Activated CD8-positive, alpha-beta memory T cell treated with anti-CD3 and anti-CD28 coated beads, Interleukin-2, amount 10 ng/mL, durations not matched to agents 7 days and 5 days (primary cell): ENCODE measurements at places on chromosomes 4 and X. TPM values are rescaled to one million over a fixed set of nuclear protein-coding genes. Genes with fewer than 3 reads are reported as not detected.

DNA sequence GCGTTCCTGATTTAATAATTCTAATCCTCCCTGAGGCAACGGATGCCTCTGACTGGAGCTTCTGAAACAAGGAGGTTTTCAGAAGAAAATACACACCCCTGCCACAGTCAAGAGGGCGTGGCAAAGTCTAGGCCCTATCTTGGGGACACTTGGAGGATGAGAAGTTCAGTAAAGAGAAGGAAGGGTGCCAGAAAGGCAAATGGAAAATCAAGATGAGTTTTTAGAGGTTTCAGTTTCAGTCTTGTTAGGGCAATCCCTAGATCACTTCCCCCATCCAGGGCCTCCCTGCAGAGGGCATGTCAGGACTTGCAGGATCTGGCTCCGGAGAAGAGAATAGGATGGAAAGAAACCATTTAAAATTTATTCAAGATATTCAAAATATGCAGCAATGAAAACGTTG lies 28.5 kb upstream of the FGF2 start:
- no peak for DNase-seq

Gene ZNF185
- total RNA-seq, result 0.91 TPM

DNA sequence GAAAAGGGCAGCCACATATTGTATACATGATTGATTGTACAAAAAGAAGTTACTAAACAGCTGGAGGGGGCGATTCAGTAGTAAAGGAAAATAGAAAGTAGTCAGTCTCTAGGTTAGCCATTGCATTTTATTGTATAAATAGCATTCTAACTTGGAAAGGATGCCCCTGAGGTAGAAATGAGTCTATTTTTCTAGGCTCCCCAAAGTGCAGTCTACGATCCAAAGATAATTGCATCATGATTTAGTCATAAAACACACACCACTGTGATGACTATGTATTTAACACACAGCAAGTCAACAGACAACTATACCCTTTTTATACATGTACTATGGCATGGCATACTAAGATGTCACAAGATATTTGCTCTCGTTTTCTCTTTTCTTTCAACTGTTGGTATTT lies 204.9 kb downstream of the APBB2 start:
- DNase-seq, result no peak

DNA sequence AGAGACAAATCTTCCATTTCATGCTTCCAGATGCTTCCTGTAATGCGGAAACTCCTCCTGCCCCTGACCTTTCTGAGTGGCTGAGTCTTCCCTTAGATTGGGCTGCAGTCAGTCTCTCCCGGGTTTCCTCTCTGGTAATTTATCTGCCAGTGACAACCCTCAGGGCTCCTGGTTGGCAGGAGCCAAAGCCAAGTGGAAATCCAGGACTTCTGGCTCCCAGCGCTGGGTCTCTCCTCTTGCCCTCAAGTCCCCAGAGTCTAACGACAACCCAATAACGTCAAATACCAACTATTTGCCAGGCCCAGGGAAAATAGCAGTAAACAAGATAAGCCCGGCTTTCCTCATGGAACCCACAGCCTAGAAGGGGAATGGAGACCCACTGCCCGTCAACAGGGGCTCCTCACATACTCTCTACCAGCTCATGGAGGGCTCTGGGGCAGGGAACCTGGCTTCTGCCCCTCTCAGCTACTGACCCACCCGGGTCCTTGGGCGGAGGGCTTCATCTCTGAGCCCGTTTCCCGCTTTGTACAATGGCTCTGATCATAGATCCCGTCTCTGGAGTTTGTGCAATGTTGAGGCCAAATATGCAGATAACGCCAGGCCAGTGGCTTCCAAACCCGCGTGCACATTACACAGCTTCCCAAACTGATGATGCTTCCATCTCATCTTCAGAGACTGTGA lies 1.1 kb upstream of the TBC1D14 start:
- no peak for DNase-seq

GRCh38 chrX:153871451-153871850 lies 14.5 kb downstream of the L1CAM start:
- no peak for DNase-seq

DNA sequence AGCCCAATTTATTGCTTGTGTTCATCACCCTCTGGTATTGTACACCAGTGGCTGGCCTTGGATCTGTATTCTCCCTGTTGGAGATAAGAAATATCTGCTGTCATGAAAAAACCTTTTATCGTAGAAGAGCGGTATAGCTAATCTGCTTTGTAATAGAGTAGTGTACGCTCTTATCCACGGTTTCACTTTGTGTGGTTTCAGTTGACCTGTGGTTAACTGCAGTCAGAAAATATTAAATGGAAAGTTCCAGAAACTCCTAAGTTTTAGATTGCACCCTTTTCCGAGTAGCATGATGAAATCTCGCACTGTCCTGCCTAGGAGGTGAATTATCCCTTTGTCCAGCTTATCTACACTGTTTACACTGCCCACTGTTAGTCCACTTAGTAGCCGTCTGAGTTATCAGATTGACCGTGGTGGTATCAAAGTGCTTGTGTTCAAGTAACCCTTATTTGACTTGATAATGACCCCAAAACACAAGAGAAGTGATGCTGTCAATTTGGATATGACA lies 42.4 kb downstream of the KDM6A start:
- no peak for DNase-seq

DNA sequence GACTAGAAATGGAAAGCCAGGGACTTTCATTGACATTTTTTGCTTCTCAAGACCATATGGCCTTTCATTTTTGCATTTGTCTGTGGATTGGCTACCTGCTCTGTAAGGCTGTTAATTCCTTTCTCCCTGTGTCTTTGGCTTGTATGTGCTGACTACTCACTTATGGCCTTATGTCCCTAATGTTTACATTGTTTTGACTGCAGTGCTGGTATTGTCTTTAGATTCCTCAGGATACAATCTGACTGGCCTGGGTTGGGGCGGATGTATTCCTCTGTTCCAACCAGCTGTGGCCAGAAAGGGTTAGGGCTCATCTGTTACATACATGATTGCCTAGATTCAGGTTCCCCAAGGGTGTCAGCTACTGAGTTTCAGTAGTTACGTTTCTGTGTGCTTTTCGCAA lies 108.1 kb downstream of the RAPGEF2 start:
- no peak for DNase-seq

Gene TEC
- total RNA-seq, result 3.0 TPM

- no peak for DNase-seq
Measured at GRCh38 chr4:128907981-128908380, 98.5 kb downstream of the JADE1 start.

Gene IL1RAPL1
- total RNA-seq, result not detected

Gene DUX4
- total RNA-seq, result not detected

Gene AMBN
- total RNA-seq, result not detected

DNA sequence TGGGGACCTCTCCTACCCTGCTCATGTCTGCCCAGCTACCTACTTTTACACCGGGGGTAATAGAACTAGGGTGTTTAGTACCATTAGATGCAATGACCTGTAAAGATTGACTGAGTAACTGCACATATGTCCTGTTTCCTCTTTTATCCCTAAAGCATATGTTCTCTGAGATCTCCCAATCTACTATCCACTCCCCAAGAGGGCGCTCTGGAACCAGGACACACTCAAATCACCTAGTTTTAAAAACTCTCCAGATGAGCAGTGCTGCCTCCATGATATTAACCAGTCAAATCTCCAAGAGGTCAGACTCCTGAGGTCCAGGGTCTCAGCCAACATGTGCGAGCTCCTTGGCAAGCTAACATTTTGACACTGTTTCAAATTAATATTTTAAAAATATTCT lies 87.0 kb upstream of the TSPAN5 start:
- no peak for DNase-seq

- DNase-seq, result no peak
Measured at GRCh38 chr4:87092389-87093141, 127.9 kb downstream of the KLHL8 start.

DNA sequence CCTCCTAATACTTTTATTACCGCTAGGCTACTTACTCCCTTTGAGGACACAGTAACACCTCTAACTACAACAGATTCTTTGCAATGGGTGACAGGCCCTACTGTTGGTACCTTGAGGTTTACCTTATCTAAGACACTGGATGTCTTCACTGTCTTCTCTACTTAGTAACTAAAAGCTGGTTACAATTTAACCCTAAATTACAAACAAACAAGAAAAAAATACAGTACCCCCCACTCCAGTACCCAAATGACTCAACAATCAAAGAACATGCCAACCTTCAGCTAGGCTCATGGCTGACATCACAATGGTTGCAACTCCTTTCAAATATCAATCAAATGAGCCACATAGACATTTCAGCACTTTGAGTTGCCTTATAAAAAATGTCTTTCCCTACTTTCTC lies 198.0 kb downstream of the GUCY2F start:
- no peak for DNase-seq

GRCh38 chr4:4859799-4860599 lies 534 bp downstream of the MSX1 start:
- no peak for DNase-seq

Gene MTMR8
- total RNA-seq, result 4.5 TPM

- DNase-seq, result no peak
Measured at GRCh38 chr4:128353791-128354190, 66.2 kb upstream of the PGRMC2 start.

DNA sequence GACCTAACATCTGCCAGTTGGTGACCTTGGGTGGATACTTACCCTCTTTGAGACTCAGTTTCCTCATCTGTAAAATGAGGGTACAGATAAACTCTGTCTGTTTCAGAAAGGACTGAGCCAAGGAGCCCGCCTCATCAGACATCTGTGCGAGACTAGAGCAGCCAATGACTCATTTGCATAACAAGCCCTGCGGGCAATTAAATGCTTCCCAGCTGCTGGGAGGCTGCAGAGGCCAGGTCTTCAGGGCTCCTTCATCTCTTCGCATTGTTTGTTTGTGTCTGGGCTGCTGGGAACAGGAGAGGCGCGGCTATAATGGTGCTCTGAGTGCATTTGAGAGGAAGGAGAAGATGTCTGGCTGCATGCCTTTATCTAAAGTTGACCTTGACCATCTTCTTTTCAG lies 85.0 kb downstream of the ADRA2C start:
- no peak for DNase-seq

Gene RGN
- total RNA-seq, result not detected

Gene RENBP
- 7.5 TPM for total RNA-seq

Gene CTAG2
- 31.6 TPM for total RNA-seq

GRCh38 chrX:14584548-14584947 lies 55.2 kb downstream of the GLRA2 start:
- DNase-seq, result no peak

DNA sequence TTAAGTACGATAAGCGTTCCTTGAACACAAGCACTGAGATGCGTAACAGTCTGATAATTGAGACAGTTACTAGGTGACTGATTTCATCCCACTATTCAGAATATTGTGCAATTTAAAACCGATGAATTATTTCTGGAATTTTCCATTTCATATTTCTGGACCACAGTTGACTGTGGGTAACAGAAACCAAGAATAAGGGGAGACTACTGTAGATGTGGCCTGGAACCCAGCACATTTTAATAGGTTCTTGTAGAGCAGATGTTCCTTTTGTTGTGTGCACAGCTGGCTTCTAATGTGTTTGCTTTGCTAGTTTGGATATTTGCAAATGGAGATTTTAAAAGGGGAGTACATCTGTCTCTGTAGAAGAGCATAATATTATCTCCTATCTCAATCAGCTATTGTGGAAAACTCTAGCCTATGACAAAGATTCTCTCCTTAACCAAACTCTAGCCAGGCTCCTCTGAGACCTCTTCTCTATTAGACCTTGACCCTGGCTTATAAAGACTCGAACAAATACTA lies 16.4 kb downstream of the NAAA start:
- DNase-seq, result no peak

DNA sequence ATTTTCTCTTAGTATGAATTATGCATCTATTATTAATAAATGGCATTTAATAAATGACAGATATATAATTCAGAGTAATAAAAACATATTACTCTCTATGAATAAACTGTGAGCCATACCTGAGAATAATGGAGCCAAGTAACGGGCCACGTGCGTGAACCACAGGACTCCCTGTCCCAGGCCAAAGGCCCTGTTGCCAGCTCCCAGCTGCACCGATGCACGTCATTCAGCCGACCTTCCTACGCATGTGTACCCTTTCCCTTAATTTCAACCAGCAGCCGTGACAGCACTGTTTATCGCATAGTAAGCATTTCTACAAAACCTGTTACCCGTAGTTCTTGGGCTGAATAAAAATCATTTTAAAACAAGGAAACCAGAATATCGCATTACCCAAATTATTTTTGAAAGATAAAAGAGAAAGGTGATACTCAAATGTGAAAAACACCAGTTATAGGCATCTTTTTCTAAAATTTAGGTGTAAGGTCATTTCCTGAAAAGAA lies 827.2 kb upstream of the FRG1 start:
- DNase-seq, result no peak

GRCh38 chr4:153618833-153619232 lies 65.2 kb upstream of the TLR2 start:
- no peak for DNase-seq

Gene RBM46
- not detected for total RNA-seq

Gene SASH3
- total RNA-seq, result 231 TPM

DNA sequence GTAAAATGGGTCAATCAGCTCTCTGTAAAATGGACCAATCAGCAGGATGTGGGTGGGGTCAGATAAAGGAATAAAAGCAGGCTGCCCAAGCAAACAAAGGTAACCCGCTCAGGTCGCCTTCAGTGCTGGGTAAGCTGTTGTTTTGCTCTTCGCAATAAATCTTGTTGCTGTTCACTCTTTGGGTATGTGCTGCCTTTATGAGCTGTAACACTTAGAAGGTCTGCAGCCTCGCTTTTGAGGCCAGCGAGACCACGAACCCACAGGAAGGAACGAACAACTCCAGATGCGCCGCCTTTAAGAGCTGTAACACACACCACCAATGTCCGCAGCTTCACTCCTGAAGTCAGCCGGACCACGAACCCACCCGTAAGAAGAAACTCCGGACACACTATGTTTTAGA lies 11.5 kb upstream of the CAMK2D start:
- DNase-seq, result peak; percentile 69

DNA sequence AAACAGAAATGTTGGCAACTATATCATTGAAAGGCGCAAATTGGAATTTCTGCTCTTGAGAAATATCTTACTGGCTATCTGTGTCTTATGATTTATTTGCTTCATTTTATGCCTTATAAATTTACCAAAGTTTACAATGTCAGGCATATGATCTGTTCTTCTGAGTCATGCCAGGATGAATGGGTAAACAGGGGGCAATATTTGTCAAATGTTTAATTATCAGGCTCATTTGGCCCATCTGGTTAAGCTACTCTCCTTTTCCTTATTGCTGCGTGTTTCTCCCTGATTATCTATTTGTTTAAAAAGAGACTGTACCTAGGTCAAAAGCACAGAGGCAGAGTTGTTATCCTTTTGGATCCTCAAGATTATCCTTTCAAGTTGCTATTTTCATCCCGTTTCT lies 903.8 kb upstream of the PCDH10 start:
- no peak for DNase-seq

- no peak for DNase-seq
Measured at GRCh38 chrX:117936118-117936517, 180.5 kb downstream of the KLHL13 start.

DNA sequence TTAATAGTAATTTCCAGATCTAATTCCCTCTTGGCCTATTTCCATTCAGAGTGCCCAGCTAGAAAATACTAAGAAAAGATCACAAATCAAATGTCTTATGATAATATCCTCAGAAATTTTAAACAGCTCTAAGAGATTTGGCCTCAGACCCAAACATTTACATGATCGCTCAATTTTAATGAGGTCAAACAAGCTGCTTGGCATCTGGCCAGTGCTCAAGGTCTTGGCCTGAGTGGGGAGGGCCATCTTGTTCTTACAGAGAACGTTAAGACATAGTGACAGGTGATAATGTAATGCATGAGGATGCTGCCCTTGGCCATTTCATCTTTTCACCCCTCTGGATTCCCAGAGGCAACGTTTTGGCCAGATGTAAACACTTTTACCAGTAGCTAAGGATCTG lies 159.2 kb upstream of the SLC7A11 start:
- no peak for DNase-seq

GRCh38 chrX:129577877-129578276 lies 37.8 kb downstream of the OCRL start:
- no peak for DNase-seq
